ENCODE measurements at places on chromosomes 3 and 15.
A peak's percentile ranks its signal among the peaks of the same experiment; 100 is the strongest.

- DNase-seq = no peak
Observed at GRCh38 chr3:136023264-136023978, 57.9 kb downstream of the PPP2R3A start.

- no peak for DNase-seq
Observed at GRCh38 chr3:5423076-5423475, 235.6 kb downstream of the EDEM1 start.

- DNase-seq = no peak
Observed at GRCh38 chr3:109278546-109278945, 37.8 kb downstream of the DPPA2 start.

- no peak for DNase-seq
Observed at GRCh38 chr15:65909831-65910230, 40.5 kb downstream of the RAB11A start.

- peak; percentile 35 for DNase-seq
Observed at GRCh38 chr15:73982222-73982962, 9.7 kb downstream of the STOML1 start.

- no peak for DNase-seq
Observed at GRCh38 chr3:48387634-48388033, 15.6 kb downstream of the FBXW12 start.

GRCh38 chr3:172658344-172659245 is 52.3 kb downstream of the NCEH1 start:
- no peak for DNase-seq

DNA sequence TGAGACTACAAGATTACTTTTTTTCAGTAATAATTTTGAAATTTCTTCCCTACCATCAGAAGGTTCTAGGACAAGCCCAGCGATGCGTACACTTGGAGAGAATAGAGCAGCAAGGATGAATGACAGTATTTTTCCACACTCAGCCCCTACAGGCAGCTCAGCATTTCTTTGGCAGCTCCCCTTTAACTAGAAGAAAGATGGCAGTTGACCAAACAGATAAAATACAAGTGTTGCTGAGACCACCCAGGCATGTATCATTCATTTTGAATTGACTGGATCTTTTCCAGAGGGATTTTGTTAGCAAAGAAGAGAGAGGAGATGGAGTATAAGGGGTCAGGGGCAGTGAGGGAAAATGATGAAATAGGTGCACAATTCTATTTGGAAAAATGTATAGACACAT is 761.3 kb downstream of the AGBL1 start:
- DNase-seq = no peak

DNA sequence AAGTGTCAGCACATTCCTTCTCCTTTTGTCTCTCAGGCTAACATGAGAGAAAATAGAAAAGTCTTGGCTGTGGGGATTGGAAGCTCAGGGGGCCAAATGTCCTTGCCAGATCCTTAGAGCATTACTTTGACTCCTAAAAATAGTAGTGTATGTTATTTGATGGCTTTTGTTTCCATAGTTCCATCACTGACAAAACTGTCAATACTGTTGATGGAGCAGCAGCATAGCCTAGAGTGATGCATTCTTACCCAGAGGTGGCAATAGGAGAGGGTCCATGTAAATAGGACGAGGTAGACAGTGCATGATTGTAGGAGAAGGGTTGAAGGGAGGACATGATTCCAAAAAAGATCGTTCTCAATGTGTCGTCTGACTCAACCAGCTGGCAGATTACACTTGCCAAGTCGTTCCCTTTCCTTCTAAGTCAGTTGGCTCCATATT is 282.7 kb upstream of the TPRG1 start:
- DNase-seq = no peak

DNA sequence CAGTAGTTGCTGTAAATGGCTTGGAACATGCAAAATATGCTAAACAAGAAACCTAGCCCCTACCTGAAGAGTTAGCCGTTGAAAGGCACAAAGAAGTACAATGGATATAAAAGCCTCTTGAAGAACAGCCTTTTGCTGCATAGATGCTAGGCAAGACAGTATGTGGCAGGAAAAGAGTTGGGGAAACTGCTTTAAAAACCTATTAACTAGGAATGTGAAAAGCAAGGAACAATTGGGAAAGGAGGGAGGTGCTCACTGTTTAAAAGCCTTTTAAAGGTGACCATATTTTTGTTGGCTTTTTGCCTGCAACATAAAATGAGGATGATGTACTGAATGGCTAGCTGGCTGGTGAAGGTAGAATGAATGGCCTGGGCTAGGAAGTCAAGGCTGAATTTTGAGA is 24.5 kb upstream of the SOX2 start:
- no peak for DNase-seq

DNA sequence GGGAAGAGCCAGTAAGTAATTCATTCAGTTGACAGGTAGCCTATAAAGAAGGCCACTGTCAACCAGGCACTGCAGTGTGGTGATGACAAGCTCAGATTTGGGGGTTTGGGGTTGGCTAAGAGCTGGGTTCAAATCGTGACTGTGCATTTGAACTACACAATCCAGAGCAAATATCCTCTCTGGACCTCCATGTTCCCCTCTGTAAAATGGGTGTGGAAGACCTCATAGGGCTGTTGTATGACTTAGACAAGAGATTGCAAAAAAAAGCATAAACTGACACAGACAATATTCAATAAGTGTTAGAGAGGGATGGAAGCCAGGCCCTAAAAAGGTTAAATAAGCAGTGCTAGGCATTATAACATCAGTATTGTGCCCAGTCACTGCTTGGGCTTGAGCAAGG is 59.7 kb upstream of the CTDSPL start:
- DNase-seq = no peak

DNA sequence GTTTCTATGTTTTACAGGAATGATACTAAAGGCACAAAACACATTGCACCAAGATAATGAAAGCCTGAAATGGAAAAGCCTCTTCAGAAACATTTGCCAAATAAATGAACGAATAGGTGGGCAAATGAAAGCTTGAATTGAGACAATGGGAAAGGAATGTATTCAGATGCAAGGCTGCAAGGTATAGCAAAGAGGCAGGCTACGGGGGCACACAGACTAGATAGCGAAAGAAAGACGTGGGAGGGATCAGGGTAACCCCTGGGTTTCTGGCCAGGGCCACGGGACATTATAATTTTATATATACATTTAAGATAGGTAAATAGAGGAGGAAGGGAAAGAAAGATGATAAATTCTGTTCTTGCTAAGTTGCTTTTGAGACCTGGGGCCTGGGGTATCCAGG is 95.9 kb upstream of the NLGN1 start:
- no peak for DNase-seq

DNA sequence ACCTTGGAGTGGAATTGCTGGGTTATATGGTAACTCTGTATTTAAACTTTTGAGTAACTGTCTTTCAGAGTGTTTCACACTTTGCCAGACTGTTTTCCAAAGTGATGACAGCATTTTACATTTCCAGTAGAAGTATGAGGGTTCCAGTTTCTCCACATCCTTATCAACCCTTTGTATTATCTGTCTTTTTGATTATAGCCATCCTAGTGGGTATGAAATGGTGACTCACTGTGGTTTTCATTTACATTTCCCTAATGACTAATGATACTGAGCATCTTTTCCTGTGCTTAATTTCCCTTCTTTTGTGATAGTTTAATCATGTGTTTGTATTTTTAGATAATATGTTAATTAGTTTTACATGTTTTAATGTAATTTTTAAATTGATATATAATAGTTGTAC is 138.1 kb upstream of the DAZL start:
- no peak for DNase-seq

- peak; percentile 87 for DNase-seq
Observed at GRCh38 chr3:57227204-57227929, at the start of gene APPL1. APPL1 (plus strand) TSS chr3:57227729; CDS start chr3:57227884, 155 bp downstream.

DNA sequence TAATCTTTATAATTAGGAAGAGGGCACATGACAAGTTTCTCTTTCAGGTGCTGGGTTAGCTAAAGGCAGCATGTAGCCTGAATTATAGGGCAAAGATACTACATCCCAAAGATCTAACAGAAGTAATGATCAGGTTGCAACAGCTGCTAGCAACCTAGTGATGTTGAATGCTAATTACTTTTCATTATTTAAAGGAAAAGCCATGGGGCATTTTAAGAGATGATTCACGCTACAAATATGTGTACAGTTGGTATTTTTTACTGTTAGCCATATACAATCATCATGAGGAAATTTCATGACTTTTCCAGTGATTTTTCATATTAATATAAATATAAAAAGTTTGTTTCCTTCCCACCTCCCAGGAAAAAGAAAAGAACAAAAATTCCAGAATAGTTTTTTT is 43.0 kb downstream of the NEK10 start:
- no peak for DNase-seq

DNA sequence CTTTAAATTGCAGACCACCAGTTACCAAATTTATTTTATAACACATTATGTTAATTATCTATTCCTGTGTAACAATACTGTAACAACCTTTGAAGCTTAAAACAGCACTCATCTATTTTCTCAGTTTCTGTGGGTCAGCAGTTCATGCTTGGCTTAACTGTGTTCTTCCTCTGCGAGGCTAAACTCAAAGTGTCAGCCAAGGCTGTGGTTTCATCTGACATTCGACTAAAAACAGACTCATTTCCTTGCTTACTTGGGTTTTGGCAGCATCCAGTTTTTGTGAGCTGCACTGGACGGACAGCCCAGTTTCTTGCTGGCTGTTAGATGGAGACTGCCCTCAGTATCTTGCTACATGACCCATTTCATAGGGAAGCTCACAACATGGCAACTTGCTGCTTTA is 247.3 kb upstream of the KCNH8 start:
- DNase-seq = no peak

DNA sequence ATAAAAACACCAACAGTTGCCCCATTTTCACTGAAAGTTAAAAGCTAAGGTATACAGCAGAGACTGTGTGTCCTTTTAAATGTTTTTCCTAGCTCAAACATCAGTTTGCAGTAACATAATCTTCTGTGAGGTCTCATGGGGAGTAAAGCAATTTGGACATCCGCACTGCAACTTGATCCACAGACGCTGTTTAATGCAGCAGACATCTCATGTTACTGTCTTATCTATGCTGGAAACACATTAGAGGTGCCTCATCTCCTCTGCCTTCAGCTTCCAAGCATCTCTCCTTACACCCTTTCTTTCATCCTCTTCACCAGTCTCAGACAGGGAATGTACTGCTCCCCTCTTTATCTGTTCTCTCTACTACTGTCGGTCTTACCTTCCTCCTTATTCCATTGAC is 53.7 kb upstream of the ATP11B start:
- no peak for DNase-seq

- no peak for DNase-seq
Observed at GRCh38 chr15:85709250-85709649, 85.5 kb downstream of the KLHL25 start.

- DNase-seq = no peak
Observed at GRCh38 chr3:41138146-41138545, 61.2 kb upstream of the CTNNB1 start.

DNA sequence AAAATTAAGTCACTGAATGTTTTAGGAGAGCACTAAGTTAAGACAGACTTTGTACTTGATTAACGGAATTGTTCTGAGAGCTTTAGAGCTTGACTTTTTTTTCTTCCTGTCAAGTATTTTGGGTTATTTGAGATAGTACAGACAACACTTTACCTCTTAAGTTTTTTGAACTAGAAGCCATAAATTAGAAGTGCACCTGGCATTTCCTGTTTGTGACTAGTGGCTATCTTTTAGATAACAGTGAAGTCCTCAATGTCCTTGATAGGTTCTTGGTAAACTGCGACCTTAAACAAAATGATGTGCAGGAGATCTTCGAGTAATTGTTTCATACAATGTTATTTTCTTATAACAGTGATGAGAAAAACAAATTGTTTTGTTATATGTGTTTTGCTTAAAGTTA is 213.9 kb downstream of the TP63 start:
- DNase-seq = no peak

DNA sequence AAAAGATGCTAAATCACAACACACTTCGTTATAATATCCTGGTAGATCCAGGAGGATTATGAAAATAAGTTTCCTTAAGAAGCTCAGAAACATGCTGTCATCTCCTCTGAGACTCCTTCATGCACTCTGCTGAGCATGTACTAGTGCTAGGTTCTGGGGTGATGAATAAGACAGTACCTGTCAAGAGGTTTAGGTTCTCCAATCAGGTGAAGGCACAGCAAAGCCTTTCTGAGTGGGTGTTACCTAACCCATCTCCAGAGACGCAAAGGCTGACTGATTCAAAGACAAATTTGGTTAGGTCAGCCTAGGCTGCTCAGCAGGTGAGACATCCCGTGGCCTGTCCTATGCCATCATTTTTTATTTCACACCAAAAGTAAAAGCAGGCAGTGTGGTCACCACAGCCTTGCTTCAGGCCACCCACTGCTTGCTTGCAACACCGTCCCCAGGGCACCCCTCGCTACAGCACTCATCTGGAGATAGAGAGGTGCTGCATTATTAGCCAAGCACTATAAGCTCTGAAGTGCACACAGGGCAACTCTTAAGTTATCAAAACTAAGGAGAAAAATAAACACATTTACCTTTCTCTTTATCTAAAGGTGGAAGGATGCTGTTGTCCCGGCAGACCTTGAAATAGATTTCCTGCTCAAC is 117.2 kb downstream of the TJP1 start:
- DNase-seq = no peak

DNA sequence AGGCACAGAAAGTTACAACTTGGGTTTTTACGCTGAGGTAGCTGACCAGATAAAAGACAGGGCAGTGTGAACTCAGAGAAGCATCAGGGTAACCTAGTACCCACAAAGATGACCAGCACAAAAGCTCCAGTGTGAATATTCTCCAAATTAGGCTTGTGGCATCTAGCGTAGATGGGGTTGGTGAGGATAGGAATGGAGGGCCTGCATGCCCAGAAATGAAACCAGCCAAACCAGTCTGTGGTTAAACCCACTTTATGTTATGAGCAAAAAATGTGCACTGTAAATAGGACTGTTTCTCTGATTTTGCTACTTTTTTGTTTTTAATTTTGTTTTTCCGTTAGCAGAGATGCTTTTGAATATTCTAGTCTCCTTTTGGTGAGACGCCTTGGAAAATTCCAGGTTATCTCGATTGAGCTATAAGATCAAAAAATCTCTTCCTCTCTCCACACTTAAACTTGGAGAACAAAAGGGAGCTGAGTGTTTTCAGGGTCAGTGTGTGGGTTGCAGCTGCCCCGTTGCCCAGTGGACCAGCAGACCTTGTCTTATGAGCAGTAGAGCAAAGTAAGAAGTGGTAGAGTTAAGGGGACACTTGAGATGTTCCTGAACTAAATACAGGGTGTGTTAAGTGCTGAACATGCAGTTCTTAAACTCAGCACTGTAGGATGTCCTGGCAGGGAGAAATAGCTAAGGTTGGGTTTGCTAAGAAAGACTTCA is 132.9 kb downstream of the C3orf38 start:
- no peak for DNase-seq

DNA sequence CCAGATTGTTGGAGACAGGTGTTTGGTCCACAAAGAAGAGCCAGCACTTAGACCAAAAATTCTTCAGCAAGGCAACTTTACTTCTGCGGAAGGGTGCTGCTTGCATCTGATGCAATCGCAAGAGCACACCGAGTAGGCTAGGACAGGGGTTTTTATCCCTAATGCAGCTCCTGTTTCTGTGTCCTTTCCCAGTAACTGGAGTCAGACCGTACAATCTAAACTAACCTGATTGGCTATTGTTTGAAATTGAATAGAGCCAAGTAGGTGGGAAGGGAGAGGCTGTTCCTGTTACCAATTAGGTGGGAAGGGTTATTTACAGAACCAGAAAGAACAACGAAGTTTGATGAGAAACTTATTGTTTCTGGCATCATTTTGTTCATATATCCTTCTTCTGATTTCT is 77.6 kb downstream of the CHCHD4 start:
- no peak for DNase-seq

- no peak for DNase-seq
Observed at GRCh38 chr3:152308475-152308844, 39.7 kb downstream of the MBNL1 start.

- DNase-seq = no peak
Observed at GRCh38 chr3:70308760-70309159, 3.7 kb downstream of the MDFIC2 start.

GRCh38 chr15:33191591-33191990 is 2.9 kb downstream of the FMN1 start:
- DNase-seq = no peak

Data from hypothalamus (tissue), 51 donors.